Astrocyte of the spinal cord (primary cell): ENCODE measurements at places on chromosomes 6 and 20.
A peak's percentile ranks its signal among the peaks of the same experiment; 100 is the strongest.

- DNase-seq: no peak
Measured at GRCh38 chr6:150897400-150897943, 32.0 kb downstream of the MTHFD1L start.

DNA sequence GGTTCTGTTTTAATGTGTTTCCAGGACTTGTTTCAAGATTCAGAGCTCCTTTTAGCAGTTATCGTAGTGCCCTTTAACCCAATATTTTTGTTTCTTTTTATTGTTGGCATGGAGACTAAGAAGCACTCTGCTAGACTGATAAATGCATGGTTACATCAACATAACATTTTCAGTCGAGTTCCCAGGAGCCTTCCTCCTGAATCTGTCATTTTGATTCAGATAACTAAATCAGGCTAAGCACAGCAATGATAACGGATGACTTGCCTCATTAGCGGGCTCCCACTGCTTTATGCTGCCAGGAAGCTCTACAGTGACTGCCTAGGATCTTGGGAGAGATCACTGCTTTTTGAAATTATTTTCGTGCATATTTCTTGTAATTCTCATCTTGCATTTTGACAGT, 772.8 kb upstream of the GJE1 start:
- DNase-seq: peak; percentile 36

DNA sequence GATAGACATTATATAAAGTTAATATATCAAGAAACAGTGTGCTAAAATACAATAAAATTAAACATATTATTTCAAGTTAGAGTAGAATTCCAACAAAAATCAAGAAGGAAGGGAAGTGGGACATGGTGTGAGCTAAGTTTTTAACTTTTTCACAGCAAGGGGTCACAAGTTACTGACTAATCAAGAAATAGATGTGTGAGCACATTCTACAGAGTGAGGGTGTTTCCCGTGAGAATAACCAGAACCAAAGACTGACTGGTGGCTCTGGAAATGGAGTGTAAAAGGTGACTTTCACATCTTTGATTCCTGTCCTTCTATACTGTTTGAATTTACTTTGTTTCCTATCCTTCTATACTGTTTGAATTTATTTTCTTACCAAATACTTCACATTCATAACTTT, 206.6 kb downstream of the TASP1 start:
- no peak for DNase-seq

GRCh38 chr6:45870531-45870930, 145.1 kb downstream of the CLIC5 start:
- DNase-seq: no peak

- DNase-seq: no peak
Measured at GRCh38 chr6:21200134-21200870, 393.2 kb upstream of the SOX4 start.

GRCh38 chr6:168028181-168028580, 30.7 kb downstream of the KIF25 start:
- no peak for DNase-seq

DNA sequence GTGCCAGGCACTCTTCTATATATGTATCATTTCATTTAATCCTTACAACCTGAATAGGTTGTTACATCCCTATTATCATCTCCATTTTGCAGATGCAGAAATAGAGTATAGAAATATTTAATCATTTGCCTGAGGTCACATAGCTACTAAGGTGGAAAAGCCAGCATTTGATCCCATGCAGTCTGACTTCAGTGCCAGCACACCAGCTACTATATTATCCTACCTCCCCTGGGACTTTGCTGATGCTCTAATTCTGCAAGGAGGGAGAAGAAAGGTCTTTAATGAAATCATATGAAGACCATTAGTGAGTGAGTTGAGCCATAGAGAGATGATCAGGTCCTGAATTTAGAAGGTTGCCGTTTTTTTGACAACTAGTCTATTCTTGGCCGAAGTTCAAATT, 53.7 kb downstream of the TOP1 start:
- DNase-seq: no peak

DNA sequence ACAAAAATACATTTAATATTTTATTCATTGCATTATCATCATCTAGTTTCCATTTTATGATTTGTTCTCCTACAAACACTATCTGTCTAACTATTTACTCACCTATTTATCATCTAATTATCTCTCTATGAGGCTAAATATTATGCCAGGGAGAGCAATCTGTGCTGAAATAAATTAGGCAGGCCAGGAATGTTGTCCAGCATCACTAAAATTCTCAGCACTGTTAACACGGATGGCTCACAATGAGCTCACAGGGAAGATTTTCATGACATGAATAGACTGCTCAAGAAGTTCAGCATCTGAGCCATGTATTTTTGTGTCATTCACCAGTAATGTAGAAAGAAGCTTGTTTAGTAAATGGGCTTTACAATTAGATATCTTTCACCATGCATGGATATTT, 1277.2 kb downstream of the GRIK2 start:
- no peak for DNase-seq

GRCh38 chr6:96657344-96657743, 94.4 kb downstream of the FHL5 start:
- DNase-seq: no peak

DNA sequence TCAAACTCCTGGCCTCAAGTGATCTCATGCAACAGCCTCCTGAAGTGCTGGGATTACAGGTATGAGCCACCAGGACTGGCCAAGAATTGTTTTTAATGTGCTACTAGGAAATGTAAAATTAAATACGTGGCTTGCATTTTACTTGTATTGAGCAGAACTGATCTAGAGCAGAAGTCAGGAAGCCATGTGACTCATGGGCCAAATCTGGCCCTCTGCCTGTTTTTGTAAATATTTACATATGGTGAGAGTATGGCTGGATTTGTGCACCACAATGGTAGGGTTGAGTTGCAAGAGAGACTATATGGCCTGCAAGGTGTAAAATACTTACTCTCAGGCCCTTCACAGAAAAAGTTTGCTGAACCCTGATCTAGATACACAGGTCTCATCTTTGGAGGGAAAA, 75.8 kb downstream of the LAMP5 start:
- DNase-seq: peak; percentile 50

- DNase-seq: no peak
Measured at GRCh38 chr6:159089909-159090308, 45.1 kb upstream of the TAGAP start.

DNA sequence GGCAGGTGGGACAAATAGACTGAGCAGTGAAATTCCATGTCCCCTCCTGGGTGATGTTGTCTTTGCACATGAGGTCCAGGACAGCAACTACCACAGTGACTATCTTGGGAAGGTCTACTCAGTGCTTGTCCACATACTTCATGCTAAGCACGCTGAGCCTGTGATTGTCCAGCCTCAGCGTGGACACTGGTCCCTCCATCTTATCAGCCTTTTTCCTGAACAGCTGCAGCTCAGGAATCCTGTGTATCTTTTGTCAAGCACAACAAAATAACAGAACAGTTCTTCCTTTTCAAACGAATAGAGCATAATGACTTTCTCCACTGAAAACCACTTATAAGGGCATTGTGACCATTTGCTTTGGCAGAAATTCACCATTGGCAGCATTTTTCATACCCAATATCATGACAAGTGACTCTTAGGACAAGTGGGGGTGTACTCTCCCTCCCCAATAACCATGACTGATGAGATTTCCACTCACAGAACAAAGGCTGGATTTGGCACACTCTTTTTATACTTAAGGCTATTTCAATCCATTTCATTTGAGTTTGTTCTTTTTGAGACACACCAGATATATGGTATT, 90.3 kb downstream of the FYN start:
- no peak for DNase-seq

DNA sequence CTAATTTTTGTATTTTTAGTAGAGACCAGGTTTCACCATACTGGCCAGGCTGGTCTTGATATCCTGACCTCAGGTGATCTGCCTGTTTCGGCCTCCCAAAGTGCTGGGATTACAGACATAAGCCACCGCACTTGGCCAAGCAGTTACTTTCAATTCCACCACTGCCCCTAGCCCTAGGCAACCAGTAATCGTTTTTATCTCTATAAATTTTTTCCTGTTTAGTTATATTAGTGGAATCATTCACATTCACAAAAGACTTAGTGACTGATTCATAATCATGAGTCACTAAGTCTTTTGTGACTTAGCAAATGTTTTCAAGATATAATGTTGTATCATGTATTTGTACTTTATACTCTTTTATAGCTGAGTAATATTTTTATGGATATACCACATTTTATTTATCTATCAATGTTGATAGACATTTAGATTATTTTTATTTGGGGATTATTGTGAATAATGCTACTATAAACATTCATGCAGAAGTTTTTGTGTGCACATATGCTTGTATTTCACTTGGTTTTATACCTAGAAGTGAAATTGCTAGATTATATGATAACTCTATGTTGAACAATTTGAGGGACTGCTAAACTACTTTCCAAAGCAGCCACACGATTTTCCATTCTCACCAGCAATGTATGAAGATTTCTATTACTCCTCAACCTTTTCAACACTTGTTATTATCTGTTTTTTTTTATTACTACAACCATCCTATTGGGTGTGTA, 421.4 kb upstream of the ID4 start:
- peak; percentile 58 for DNase-seq

DNA sequence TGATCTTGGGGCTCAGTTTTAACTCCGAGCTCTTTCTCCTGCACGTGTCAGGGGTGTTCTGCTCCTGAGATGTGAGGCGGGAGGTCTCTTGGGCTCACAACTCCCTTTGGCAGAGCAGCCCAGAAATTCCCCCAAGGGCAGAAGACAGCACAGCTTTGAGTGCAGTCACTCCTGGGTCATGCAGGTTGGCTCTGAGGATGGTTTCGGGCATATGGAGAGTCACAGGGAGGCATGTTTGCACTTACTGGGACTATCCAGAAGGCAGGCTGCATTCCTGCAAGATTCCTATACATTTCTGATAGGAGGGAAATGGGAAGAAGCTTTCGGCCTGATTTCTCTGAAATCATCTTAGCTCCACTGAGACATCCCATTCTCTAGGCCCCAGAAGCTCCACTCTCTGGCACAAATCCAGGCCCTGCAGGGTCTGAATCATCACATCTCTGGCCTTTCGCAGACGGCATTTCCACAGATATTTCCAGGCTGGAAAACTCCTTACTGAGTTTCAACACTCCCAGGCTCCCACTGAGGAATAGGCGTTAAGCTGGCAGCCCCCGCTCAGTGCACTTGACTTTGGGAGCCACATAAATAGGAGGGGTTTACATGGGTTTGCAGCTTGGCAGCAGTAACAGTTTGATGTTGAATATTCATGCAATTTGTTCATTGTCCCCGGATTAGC, 39.7 kb downstream of the AGPAT4 start:
- peak; percentile 93 for DNase-seq

- DNase-seq: no peak
Measured at GRCh38 chr6:164150232-164150631, 735.7 kb downstream of the QKI start.

DNA sequence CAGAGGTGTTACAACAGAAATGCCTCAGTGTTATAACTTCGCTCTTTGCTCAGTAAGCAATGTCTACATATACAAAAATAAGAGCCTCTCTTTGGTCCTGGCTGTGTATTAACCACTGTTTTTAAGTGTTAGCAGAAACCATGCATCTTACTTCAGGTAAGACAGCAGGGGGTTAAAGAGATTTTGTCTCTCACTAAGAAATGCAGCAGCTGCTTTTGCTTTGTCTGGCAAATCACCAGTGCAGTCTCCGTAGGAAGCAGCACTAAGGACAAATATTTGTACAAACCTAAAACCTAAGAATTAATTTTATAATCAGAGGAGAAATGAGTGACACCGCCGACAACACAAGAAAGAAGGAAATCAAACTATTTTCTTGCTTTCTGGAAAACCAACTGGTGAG, 758 bp downstream of the SMIM28 start:
- no peak for DNase-seq

DNA sequence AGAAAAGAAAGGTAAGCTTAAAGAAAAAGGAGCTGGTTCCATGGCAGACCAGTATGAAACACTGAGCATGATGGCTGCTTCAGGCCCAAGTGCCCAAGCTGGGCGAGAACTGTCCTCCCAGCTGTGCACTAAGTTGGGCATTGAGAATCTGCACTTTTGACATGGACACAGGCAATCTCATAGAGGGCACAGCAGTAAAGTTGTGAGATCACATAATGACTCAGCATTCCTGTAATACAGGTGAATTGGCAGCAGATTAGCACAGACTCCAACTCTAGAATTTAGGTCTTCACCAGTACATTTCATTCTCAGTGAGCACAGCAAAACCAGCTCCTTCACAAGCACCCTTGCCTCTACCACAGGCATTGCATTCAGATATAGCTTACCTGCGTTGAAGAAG, 343.4 kb downstream of the PKHD1 start:
- no peak for DNase-seq

DNA sequence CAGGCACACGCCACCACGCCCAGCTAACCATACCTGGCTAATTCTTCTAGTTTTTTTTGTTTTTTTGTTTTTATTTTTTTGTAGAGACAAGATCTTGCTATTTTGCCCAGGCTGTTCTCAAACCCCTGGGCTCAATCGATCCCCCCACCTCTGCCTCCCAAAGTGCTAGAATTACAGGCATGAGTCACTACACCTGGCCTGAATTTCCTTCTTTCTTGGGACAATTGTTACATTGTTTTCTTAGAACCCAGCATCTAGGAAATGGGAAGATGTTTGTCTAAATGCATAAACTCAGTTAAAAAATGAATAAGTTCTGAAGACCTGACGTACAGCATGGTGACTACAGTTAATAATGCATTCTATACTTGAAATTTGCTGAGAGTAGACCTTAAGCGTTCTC, 10.8 kb upstream of the AGPAT4 start:
- DNase-seq: no peak

- DNase-seq: no peak
Measured at GRCh38 chr20:64229507-64230061, 26.0 kb upstream of the PCMTD2 start.

- DNase-seq: peak; percentile 91
Measured at GRCh38 chr6:56851541-56852259, 103.2 kb upstream of the BEND6 start.

GRCh38 chr20:40233406-40233805, 455.6 kb downstream of the MAFB start:
- no peak for DNase-seq

- no peak for DNase-seq
Measured at GRCh38 chr6:165443462-165443861, 134.1 kb upstream of the C6orf118 start.

DNA sequence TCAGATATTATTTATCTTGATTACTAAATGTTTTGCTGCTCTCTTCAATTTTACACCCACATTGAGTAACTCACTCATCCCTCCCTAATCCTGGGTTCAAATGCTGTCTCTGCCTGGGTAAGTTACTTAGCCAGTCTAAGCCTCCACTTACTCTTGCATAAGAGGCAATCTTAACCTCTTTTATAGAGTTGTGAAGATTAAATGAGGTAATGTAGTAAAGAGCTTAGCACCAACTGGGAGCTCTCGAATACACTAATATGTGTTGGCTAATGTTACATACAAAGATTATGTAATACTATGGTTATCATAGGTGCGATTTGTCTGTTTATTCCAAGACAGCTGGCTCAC, 134.4 kb upstream of the STMND1 start:
- DNase-seq: no peak

DNA sequence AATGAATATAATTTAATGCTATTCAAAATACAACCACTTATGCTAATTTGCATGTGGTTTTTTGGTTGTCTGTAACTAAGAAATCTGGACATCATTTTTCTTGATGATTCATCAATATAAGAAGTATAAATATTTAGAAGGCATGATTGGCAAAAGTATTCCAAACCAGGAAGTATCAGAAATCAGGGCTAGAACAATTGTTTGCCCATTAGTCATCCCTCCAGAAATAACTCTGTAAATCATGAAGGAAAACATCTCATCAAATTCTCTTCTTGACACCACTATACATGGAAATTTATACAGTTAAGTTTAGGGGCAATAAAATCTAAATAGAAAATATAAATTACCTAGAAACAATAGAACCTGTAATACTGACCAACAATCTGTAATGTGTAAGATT, 554.7 kb upstream of the HS3ST5 start:
- no peak for DNase-seq

- DNase-seq: no peak
Measured at GRCh38 chr6:111921103-111921502, 47.9 kb upstream of the FYN start.
